ENCODE measurements at places on chromosomes 5 and 9.

DNA sequence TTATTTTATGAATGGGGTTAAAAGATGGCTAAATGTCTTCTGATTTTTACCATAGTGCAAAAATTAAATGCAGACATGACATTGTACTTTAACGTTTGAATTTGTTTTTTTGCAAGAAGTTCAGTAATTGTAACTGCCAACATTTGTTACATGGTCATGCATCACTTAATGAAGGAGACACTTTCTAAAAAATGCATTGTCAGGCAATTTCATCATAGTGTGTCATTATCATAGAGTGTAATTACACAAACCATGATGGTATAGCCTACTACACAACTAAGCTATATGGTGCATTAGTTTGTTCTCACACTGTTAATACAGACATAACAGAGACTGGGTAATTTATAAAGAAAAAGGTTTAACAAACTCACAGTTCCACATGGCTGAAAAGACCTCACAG, 50.0 kb upstream of the NAA35 start:
- no peak for DNase-seq

- no peak for DNase-seq
These were observed 185.2 kb upstream of the NREP start for GRCh38 chr5:111942201-111942600.

DNA sequence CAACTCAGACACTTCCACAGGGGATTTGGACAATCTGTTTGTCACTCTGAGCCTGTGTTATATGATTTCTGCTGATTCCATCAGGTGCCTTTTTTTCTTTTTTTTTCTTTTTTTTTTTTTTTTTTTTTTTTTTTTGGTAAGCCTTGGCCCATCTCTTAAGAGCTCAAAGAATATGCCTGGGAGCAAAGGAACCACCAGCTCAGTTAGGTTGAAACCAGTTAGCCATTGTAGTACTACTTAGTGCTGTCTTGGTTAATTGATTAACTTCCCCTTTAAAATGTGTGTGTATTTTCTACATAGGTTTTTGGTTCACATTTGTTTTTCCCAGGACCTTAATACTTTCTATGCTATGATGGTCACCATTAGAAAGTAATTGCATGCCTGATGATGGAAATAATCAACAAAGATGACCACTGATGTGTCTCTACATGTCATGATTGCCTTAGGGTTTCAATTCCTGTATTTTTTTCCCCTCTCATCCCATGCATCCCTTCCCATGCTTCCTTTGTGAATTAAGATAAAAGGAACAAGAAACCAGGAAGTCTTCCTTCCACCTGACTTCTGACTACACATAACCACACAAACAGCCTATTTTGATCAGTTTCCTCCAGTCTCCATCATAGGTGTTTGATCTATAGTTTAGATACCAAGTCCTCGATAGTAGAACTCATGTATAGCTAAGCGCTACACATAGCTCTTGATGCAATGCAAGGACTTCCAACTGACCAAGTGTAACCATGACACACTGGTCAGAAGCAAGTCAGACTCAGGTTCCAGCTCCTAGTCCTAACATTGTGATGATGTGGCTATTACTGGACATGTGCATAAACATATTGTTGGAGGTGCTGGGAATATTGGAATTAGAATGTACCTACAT, 306.1 kb downstream of the EFNA5 start:
- no peak for DNase-seq

DNA sequence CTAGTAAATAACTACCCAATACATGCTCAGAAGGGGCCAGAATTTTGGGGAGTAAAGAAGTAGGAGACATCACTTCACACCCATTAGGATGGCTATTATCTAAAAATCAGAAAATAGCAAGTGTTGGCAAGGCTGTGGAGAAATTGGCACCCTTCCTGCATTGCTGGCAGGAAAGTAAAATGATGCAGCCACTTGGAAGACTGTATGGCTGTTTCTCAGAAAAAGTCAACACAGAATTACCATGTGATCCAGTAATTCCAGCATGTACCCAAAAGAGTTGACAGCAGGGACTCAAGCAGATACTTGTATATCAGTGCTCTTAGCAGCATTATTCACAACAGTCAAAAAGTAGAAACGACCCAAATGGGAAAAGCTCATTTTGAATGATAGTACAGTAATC, 107.6 kb downstream of the APBA1 start:
- no peak for DNase-seq

DNA sequence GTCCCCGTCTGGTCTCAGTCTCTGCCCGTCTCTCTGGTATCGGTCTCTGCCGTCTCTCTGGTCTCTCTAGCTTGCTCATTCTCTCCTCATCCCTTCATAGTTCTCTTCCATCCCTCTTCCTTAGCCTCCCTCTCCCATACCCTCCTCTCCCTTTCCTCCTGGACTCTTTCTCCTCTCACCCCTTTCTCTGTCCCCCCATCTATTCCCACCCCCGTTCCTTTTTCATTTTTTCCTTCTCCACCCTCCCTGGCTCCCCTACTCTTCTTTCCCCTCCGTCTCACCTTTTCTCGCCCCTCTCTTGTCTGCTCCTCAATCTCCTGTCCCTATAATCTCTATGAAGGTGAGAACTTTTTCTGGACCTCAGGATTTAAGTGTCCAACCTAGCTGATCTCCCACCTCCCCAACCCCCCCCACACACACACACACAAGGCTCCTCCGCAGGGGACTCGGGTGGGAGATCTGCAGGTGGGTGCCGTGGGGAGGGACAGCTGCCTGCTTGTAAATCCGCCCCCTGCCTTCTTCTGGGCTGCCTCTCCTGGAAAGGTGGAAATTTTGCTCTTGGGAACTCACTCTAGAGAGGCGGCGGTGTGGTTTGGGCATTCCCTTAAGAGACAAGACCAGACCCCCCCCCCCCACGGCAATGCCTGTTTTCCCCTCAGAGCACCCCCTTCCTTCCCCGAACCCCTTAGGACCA, 953 bp downstream of the UBE2QL1 start:
- no peak for DNase-seq

DNA sequence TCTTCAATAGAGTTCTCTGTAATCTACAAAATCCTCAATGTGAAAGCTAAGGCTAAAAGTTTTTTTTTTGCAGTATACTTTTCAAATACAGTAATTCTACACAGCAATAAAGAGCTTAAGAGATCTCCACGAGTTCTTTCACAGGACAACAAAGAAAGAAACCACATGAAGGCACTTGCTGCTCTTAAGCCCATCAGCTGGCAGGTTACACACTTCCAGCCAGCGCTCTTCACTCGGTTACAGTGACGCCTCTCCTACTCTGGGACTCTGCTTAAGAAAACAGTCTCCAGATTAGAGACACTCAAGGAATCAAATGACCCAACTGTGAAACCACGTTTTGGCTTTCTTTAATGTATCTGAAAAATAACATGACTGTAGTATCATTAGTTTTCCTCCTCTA, 85.0 kb downstream of the ROR2 start:
- no peak for DNase-seq

DNA sequence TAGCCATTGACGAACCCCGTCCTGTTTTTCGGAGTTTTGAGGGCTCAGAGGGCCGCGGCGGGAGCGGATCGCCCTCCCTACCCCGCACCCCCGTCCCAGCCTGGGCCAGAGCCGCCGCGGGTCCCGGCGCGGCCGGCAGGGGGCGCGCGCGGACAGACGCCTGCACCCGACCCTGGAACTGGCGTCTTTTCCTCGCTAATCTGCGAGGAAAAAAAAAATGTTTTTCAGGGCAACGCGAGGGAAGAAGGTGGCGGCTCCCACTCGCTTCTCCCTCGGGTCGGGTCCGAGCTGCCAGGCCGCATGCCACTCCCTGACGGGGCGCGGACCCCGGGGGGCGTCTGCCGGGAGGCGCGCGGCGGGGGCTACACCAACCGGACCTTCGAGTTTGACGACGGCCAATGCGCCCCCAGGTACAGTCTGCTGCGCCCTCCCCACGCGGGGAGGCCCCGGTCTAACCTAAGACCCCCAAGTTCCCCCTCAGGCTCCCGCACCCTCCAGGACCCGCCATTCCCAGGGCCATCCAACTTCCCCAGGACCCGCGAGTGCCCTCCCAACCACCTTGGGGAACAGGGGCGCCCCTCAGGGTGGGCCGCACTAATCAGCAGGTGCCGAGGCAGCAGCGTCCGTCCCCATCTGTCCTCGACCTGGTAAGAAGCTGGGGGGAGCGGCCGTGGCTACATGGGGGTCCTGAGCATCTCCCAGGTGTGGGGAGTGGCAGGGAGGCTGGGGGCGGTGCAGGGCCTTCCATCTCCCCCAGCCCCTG, at the start of gene KCNT1:
KCNT1 (plus strand) TSS at position 227 of the 763 bp plus-strand sequence; CDS start at position 301, 74 bp downstream.
- DNase-seq, result no peak

DNA sequence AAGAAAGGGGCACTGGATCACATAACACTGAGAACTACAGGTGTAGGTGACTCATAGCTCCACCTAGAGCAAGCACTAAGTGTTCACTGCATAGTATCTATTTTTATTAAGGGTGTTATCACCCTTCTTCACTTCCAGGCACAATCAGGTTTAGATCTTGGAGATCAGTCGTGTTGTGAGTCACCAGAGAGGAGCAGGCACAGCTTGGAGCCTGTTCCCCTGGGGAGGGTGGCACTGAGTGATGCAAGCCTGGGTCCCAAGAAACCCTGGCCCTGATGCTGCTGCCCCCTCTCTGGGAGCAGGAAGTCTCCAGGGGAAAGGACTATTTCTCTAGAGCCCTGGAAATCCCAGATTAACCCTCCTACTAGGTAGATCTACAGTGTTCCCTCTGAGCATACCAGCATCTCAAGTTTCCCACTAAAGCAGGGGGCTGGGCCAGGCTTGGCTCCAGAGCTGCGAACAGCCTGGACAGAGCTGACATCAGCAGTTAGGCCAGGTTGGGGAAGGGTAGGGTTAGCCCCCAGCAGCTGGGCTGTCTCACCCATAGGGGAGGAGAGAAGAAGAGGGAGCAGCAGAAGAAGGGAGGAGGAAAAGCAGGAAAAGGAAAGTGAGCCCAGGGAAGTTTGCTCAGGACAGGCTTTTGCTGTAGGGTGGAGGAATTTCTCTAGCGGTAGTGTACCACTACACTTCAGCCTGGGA, 28.1 kb upstream of the SPINK4 start:
- no peak for DNase-seq

DNA sequence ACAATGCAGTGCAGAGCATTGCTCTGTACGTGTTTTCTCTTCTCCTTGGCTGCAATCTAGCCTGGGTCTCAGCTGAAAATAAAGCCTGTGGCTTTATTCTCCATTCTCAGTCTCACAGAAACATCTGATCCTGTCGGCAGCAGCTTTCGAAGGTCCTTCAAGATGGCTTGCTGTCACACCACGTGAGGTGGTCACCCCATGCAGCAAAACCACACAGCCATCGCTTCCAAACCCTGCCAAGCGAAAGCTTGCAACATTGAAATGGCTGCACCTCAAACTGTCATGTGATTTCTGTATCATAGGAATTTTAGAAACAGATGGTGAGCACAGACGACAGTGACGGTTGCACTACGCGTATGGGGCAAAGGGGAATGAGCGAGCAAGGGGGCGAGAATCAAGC, 98.5 kb upstream of the SMARCA2 start:
- DNase-seq, result no peak

DNA sequence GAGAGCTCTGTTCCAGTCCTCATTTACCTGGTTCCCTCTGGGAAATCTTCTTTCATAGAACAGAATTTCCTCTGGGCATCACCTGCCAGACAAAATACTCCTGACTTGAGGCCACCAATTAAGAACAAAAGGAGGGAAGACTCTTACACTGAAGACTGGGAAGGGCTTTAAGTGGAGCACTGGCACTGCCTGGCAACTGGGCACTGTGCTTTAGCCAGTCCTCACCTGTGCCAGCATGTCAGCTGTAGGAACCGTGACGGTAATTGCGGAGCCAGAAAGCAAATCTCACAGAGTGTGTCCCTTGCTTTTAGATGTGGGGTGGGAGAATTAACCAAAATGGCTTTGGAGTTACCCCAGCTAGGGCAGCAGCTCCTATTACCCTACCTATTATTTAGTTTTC, 40.6 kb downstream of the FAM219A start:
- DNase-seq, result no peak

- DNase-seq, result no peak
These were observed 192.9 kb upstream of the CCNH start for GRCh38 chr5:87605663-87606062.

DNA sequence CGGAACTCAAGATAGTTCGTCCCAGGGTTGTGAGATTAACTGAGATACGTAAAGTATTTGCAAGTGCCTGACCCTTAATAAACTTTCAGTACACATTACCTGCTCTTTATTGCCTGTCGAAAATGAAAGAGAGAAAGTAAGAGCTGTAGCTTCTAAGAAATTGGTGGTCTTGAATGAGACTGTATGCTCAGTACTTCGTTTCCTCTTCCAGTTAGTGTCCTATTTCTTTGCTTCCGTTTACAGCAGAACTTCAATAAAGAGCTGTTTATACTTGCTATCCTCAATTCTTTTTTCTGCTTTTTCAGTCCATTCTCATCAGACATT, 534 bp downstream of the SRFBP1 start:
- DNase-seq, result no peak

All from stimulated activated naive CD4-positive, alpha-beta T cell treated with Interleukin-2 at 50 U/mL for 16 hours (primary cell).